ENCODE measurements at places on chromosomes 12 and 14. TPM values are rescaled to one million over a fixed set of nuclear protein-coding genes. Genes with fewer than 3 reads are reported as not detected.

DNA sequence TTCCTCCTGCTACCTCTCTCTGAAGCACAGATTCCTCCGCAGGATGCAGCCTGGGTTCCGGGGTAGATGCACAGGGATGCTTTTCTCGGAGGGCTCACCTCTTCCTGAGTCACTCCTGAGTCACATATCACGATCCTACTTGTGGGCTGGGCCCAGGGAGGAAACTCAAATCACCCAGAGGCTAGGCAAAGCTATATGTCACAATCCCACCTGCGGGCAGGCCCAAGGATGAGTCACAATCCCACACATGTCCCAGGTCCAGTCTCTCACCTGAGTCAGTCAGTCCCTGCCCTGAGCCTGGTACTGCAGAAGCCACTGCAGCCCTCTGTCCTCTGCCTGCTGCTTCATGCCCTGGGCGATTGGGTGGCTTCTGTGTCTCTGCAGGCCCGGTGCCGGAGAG lies 149.0 kb upstream of the GSC start:
- no peak for ATAC-seq

The TAS2R42 gene
- total RNA-seq: not detected

DNA sequence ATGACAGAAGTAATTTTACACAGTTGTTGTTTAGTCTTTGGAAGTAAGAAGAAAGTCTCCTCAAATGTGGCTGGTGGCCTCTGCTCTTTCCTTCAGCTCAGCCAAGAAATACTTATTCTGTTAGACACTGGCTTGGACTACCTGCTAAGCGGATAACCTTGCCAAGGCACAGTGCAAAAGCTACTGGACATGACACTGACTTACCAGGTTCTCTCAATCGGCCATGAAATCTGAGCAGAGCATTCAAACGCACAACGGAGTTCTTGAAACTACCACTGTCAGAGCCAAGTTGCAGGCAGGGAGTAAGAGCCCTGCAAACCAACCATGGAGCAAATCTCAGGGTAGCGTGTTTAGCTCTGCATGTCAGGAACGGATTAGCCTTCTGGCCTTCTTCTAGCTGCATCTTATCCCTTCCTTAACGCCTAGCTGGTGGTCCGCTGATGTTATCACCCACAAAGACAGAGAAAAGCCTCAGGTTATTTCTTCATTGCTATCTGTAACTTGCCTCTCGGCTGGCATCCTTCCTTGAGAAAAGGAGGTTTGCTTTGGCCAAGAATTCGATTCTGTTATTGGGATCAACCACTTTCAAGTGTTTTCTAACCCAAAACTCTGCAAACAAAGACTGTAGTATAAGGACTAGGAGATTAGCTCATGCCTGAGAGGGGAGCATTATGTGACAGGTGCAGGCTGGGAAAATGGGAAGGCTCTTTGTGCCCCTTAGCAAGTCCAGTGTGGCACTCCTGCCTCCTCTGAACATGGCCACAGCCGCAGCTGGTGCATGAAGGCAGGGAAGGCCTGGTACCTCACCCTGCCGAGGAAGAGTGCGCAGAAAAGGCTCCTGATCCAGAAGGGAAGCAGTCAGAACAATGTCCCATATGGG lies 223.4 kb downstream of the GLT1D1 start:
- ATAC-seq: no peak

DNA sequence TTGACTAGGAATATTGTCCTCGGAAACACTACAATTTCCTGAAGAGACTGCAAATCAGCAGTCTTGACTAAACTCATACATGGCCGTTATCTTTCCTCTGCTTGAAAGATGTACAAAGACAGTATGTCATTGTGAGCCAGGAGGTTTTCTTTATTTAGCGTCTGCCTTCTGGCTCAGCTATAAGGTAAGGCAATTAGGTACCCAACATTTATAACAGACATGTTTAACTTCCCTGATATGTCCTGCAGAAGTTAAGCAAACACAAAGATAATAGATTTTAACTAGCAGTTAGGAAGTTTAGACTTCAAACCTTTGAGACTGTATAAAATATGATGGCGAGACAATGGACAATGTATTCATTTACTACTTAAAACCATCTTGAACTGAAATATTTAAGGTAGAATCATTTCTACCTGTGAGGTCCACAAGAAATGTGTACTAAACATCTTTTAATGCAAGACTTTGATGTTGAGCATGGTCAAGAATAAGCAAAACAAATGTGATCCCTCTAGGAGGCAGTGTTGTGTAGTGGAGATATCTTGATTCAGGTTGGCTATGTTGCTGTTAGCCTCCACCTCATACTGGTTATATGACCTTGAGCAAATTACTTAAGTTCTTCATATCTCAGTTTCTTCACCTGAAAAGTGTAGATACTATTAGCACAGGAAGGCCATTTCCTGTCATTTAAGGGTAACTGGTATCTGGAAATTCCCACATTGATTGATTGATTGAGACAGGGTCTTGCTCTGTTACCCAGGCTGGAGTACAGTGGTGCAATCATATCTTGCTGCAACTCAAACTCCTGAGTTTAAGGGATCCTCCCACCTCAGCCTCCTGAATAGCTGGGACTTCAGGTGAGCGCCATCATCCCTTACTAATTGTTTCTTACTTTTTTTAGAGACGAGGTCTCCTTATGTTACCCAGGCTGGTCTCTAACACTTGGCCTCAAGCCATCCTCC lies 96.3 kb upstream of the EEA1 start:
- ATAC-seq: no peak

Measured in gastroesophageal sphincter (tissue), 4 donors.